ENCODE measurements at places on chromosomes 5 and 9.

- no peak for DNase-seq
Measured at GRCh38 chr5:146301626-146302025, 37.0 kb upstream of the POU4F3 start.

DNA sequence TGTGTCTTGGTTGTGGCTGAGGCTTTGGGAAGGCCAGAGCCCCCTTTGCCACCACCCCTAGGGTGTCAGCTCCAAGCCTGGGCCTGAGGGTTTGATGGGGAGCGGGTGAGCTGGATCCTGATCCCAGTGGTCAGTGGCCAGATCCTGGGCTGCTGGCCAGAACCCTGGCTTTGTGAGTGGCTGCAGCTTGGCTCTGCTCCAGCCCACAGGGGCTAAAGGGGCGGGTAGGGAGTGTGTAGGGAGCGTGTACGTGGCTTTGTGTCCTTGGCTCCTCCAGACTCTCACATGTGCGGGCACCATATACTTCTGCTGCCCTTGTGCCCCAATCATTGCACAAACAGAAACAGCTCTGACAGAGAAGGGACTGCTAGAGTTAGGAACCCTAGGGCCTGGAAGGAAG is 1.2 kb upstream of the IL11RA start:
- DNase-seq = no peak

DNA sequence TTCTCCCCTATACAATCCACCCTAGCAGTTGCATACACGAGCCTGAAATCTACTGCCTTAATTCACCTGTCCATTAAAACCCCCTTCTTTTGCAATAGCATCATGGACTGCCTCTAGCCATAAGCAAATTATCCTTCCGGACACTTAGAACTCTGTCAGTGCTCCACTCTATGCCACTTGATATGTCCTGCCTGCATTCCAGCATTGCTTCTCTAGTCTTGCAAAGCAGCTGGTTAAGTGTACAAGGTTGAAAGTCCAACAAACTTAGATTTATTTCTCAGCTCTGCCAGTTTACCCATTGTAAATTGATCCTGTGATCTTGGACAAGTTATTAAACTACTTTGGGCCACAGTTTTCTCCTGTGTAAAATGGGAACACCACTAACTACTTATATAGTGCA is 197.9 kb downstream of the EPB41L4A start:
- no peak for DNase-seq

GRCh38 chr5:97919719-97920118 is 736.7 kb upstream of the RIOK2 start:
- no peak for DNase-seq

GRCh38 chr5:122584411-122585300 is 190.2 kb upstream of the SNX2 start:
- no peak for DNase-seq

- no peak for DNase-seq
Measured at GRCh38 chr9:18611971-18612370, 138.0 kb downstream of the ADAMTSL1 start.

GRCh38 chr5:73673161-73673591 is 47.2 kb downstream of the ARHGEF28 start:
- no peak for DNase-seq

GRCh38 chr5:72180925-72181324 is 73.7 kb downstream of the MAP1B start:
- no peak for DNase-seq

DNA sequence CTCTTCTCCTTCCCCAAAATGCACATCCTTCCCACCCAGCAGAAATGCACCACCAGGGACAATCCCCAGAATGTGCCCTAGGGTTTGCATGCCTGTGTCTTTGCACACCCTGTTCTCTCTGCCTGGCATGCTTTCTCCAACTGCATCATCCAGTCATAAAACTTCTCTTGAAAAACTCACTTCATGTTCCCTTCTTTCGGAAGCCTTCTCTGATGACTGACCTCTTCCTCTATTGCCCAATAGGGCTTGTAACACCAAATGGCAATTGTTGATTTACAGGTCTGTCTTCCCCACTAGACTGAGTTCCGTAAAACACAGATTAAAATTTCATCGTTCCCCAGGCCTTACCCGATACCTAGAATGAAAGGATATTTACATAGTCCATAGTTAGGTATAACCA is 83.1 kb upstream of the SPOCK1 start:
- DNase-seq = no peak

DNA sequence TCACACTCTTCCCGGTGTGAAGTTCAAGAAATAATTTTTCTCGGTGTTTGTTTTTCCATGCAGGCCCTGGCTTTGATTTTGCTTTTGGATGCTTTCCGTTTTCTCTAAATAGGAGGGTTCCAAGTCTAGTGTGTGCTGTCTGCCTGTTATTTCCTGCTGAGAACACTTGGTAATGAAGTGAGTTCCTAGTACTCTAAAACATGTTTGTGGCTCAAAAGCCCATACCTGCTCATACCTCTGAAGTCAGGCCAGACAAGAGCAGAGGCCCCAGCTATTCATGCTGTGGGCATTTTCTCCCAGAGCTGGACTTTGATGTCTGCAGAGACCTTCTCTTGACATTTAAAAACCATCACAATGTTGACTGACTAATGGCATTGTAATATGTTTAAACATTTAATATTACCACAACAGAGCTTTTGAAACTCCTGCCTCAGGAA is 211.2 kb downstream of the GOLPH3 start:
- DNase-seq = no peak

- DNase-seq = no peak
Measured at GRCh38 chr5:98474782-98475181, 298.7 kb upstream of the RGMB start.

- no peak for DNase-seq
Measured at GRCh38 chr9:106830527-106831150, 32.3 kb upstream of the ZNF462 start.

- DNase-seq = no peak
Measured at GRCh38 chr9:131885144-131885609, 145.3 kb upstream of the RAPGEF1 start.

DNA sequence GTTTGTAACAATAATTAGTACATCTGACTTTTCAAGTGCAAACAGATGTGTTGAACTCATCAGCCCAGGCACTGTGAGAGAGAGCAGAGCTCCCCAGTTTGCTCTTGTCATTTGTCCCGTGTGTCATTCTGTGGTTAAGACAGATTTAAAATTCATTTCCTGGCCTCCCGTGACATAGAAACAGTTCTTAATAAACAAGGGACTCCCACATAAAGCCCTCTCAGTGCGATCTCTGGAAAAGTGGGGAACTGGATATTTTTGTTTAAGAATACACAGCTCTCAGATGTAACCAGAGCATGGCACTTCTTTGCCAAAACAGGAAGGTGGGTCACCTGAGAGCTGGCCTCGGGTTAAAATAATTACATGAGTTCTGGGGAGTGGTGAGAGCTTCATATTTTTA is 58.6 kb downstream of the PRKACG start:
- DNase-seq = no peak

DNA sequence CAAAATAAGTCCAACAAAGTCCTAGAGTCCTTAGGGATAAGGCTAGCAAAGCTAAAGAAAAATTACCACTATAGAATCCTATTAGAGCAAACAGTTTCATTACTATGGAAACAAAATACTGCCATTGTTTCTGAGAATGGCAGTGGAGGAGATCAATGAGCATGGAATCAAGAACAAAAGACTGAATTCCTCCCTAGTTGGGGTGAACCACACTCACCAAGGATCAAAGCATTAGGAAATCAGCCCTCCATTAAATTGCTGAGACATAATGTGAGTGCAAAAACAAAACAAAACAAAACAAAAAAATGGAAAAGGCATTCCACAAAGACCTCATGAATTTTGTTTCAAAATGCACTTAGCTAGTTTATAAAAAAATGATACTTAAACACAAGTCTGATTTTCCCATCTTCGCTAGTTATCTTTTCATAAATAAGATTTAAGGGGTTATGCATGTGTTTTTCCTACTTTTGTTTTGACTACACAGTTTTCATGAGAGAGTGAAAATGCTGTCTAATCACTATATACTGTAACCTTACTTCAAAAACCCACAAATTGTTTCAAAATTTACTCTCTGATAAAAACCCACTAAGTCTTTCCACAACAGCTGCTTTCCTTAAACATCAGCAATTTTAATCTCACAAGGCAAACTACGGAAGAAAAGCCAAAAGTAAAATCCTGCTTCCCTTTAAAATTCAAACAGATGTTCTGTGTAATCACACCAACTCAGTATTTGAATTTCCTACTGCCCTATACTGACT is 9.7 kb downstream of the SERINC5 start:
- DNase-seq = no peak

DNA sequence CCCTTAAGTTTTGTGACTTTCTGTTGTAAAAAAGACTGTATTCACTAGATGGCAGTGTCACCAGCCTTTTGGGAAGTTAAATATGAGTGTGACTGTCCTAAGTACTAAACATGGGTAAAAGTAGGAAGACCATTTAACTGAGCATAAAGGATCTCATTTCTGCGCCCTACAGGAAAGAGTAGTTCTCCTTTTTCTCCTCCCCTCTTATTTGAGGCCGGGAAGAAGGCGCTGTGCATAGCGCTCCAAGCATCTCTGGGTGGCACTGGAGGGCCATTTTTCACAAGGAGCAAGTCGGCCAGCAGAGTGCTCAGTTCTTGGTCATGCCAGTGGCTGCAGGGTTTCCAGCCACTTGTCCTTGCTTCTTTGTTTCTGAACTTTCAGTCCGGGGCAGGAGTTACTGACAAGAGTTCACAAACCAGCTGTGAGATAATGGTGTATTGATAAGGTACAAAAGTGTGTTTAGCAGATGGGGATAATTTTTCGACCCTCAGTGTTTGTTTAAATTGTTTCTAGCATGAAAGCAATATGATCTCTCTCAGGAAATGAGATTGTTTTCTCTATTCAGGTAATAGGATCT is 227.6 kb upstream of the DMRT1 start:
- DNase-seq = no peak

- DNase-seq = no peak
Measured at GRCh38 chr5:168024306-168024705, 267.1 kb upstream of the WWC1 start.

DNA sequence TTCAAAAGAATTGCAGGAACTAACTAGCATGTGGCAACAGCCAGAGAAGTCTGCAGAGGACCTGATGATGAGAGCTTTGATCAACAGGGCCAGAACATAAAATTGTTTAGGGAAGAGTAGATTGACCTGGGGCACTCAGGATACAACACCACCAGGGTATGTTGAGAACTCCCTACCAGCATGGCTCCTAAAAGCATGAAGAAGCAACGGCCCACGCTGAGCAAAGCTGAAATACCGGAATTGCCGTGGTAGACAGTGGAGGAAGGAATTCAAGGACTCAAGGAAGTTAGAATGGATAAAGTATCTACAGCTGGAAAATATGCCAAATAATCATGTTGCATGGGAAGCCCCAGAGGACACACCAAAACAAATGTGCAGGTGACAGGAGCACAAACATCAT is 31.6 kb downstream of the DROSHA start:
- no peak for DNase-seq

DNA sequence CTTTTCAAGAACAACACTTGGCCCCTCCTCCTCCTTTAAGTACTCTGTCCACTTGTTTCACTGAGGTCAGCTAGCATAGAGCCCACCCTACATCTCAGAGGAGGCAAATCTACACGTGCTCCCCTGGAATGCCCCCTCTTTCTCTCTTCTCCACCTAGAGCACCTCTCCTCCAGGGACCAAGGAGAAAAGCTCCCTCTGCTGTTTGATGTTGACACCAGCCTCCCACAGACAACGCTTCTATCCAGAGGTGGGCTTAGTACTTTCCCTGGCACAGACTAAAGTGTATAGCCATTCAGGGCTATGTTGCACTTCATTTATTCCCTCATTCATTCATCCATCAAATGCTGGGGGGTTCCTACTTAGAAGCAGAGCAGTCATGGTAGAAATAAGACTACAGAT is 68.2 kb upstream of the TAF1L start:
- DNase-seq = no peak

- DNase-seq = no peak
Measured at GRCh38 chr5:31427013-31427723, 104.7 kb downstream of the DROSHA start.

GRCh38 chr9:82969291-82969690 is 93.7 kb downstream of the RASEF start:
- no peak for DNase-seq

- DNase-seq = no peak
Measured at GRCh38 chr9:108842610-108843295, 13.0 kb downstream of the ACTL7B start.

DNA sequence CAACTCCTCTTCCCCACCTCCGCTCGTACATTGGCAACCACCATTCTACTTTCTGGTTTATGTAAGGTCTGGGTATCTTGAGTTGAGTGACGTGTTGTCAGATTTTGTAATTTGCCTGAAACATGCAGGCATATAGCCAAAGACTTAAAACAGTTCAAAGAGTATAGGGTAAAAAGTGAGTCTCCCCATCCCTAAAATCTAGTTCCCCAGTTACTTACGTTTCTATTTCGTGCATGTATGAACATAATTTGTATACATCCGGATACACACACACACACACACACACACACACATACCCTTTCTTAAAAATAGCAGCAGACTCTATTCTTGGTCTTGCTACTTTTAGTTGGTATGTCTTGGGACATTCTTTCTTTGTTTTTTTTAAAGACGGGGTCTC is 915 bp downstream of the HSDL2 start:
- peak; percentile 35 for DNase-seq

DNA sequence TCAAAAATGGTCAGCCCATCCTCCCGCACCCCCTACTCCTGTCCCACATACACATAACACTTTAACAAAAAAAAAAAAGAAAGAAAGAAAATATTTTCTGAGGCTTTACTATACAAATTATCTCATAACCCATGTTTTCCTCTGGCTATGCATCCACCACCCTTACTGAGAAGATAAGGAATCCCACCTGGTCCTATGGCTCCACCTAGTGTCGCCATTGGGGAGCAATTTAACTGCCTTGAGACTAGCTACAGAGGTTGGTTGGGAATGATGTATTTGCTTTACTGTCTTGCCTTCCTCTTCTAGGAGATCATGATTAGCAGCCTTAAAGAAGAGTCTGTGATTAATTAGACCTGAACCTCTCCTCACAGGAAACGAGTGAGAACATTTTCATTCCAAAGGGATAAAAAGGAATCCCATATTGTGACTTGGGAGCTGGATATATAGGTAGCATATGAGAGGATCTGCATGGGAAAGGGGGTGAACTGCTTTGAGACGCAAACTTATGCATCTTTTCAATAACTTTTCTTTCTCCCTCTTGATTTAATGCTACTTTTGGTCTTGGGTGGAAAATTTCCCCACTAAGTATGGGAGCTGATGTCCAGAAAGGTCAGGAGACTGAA is 77.7 kb upstream of the SELENOP start:
- peak; percentile 28 for DNase-seq

DNA sequence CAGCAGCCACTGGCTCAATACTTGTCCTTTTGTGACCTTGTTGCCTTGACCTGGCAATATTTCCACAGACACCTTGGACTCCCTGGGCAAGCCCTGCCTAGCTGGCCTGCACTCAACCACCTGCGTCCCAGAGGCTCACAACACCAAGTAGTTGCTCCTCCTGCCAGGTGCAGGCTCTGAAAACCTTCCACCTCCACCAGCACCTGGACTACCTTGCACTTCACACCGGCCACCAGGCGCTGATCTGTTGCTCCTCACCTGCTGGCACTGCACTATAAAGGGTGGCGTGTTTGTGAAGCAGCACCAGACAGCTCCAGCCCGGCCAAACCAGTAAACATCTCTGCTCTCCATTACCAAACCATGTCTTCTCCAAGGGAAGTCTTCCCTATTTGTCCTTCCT is 997.7 kb downstream of the PTPRD start:
- DNase-seq = no peak

GRCh38 chr5:143001764-143002351 is 231.7 kb downstream of the ARHGAP26 start:
- DNase-seq = no peak

GRCh38 chr5:926417-927171 is 33.9 kb downstream of the TRIP13 start:
- no peak for DNase-seq

- DNase-seq = no peak
Measured at GRCh38 chr5:72556351-72557166, 49.3 kb upstream of the ZNF366 start.
